Left ventricle myocardium superior (tissue), 1 donor: ENCODE measurements at places on chromosomes 2 and 18.
A peak's percentile ranks its signal among the peaks of the same experiment; 100 is the strongest.

- no peak for DNase-seq
These were observed 196.9 kb downstream of the THSD7B start for GRCh38 chr2:136962105-136962725.

- no peak for DNase-seq
These were observed 11.2 kb upstream of the NABP1 start for GRCh38 chr2:191666732-191667131.

DNA sequence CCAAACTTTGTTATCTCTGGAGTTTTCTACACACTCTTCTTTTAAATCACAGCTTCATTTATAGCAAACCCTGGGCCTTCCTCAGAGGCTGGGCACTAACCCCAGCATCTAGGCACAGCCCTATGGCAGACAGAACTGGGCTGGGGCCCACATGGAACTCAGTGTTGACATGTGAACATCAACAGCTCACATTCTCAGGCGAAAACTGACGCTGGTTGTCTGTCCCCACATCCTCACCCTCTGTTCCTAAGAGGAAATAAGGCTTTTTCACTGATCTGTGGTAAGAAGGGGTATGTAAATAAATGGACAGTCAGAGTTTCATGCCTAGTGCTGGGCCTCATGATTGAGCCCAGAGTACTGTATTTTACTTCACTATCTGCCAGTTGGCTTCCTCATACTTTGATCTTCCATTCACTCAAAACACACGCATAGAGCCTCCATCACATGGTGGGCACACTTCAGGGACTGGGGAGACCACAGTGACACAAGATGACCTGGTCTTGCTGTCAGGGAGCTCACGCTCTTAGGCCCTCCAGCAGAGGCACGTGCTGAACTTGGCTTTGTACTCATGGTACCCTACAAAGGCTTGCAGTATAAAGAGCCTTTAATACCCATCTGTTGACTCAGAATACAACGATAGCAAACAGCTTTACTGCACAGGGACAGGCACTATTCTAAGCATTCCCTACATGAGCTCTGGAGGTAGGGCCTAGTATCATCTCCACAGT, 43.0 kb downstream of the EFEMP1 start:
- no peak for DNase-seq

- no peak for DNase-seq
These were observed 690.2 kb upstream of the POU3F3 start for GRCh38 chr2:104163611-104164130.

DNA sequence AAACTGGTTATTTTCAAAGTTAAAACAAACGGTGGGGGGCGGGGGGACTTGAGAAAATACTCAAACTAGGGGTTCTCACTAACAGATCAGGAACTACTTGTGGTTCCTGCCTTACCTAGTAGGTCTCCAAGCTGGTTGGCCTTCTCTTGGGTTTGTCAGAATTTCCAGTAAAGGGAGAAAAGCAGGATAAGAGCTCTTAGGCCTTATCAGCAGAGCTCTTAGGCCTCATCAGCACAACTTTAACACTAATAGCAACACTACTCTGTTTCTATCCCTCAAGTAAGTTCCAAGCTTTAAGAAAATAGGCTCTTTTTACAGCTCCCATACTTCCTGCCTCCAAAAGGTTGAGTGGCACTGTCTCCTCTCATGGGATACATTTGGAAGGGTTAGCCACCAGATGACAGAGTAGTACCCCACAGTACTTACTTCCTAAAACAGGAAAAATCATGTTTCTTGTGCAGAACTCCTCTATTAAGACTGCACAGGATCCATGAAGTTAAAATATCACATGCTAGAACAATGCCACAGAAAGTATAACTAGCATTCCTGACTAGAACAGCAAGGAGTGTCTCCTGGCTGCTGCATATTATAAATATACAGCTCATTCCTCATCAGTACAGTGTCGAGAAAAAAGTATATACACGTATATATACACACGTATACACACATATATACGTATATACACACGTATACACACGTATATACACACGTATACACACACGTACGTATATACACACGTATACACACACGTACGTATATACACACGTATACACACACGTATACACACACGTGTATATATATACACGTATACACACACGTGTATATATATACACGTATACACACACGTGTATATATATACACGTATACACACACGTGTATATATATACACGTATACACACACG, 6.1 kb downstream of the FBXO11 start:
- no peak for DNase-seq

GRCh38 chr2:95017071-95017501, 8.4 kb upstream of the MAL start:
- DNase-seq, result no peak

GRCh38 chr2:193824474-193824873, 1629.7 kb upstream of the TMEFF2 start:
- DNase-seq, result no peak

- no peak for DNase-seq
These were observed 408.9 kb upstream of the LRATD1 start for GRCh38 chr2:14223576-14223975.

- no peak for DNase-seq
These were observed 17.8 kb upstream of the BMP10 start for GRCh38 chr2:68889021-68889420.

GRCh38 chr18:48338915-48339314, 70.3 kb downstream of the ZBTB7C start:
- no peak for DNase-seq

- DNase-seq, result peak; percentile 9
These were observed 24.6 kb downstream of the KIF1A start for GRCh38 chr2:240795454-240795853.
